Sigmoid colon (tissue), 7 donors: ENCODE measurements at places on chromosomes 5 and 9. TPM values are rescaled to one million over a fixed set of nuclear protein-coding genes. Genes with fewer than 3 reads are reported as not detected.

DNA sequence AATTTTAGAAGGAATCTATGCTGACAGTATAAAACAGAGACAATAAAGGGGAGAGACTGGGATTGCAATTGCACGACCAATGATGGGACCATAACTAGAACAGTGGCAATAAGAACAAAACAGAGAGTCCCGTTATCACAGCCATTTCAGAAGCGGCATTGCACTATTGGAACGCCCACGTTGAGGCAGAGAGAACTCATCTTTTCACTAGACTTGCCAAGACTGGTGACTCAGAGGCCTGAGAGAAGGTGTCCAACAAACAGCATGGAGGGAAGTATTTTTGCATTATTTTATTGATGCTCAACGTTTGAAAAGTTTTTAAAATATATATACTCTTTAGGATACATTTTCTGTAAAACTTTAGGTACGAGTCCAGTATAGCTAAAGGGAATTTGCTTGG lies 737.7 kb downstream of the TLE1 start:
- no peak overlapping the region for H3K27ac ChIP-seq
- peaks cover 14% of the 10 kb centered on the region for H3K4me1 ChIP-seq
- no peaks in the 10 kb centered on the region for H3K27me3 ChIP-seq
- no peaks in the 10 kb centered on the region for H3K36me3 ChIP-seq
- no peak overlapping the region for H3K4me3 ChIP-seq

GRCh38 chr9:75169623-75170022 lies 81.3 kb downstream of the OSTF1 start:
- H3K36me3 ChIP-seq = no peaks in the 10 kb centered on the region
- no peaks in the 10 kb centered on the region for H3K27me3 ChIP-seq
- no peak for DNase-seq
- no peak overlapping the region for H3K4me3 ChIP-seq

DNA sequence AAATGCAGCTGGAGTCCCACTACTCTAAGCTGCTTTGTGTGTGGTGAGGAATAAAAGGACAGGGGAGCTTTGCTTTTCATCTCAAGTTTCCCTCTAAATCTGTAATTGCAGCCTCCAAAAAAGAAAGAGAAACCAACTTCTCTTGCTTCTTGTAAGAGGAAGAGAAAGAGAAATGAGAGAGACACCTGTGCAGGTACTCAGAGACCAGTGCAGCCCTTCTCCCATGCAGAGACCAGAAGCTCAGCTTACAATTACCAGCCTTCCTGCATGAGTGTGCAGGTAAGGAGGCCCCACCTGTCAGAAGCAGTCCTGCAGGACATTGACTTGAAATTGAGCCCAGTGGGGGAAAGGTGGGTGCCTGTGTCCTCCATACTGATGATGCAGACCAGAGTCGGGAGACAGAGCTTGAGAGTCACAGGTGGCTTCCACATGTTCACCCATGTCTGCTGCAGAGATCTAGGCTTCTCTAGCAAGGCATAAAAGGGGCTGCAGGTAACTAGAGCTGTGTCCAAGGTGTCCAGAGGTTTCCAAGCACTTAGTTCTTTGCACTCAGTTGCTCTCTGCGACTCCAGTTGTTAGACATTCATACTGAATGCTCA lies 15.3 kb upstream of the MED10 start:
- no peak for DNase-seq
- H3K4me1 ChIP-seq = no peaks in the 10 kb centered on the region
- no peaks in the 10 kb centered on the region for H3K27me3 ChIP-seq
- no peaks in the 10 kb centered on the region for H3K36me3 ChIP-seq

DNA sequence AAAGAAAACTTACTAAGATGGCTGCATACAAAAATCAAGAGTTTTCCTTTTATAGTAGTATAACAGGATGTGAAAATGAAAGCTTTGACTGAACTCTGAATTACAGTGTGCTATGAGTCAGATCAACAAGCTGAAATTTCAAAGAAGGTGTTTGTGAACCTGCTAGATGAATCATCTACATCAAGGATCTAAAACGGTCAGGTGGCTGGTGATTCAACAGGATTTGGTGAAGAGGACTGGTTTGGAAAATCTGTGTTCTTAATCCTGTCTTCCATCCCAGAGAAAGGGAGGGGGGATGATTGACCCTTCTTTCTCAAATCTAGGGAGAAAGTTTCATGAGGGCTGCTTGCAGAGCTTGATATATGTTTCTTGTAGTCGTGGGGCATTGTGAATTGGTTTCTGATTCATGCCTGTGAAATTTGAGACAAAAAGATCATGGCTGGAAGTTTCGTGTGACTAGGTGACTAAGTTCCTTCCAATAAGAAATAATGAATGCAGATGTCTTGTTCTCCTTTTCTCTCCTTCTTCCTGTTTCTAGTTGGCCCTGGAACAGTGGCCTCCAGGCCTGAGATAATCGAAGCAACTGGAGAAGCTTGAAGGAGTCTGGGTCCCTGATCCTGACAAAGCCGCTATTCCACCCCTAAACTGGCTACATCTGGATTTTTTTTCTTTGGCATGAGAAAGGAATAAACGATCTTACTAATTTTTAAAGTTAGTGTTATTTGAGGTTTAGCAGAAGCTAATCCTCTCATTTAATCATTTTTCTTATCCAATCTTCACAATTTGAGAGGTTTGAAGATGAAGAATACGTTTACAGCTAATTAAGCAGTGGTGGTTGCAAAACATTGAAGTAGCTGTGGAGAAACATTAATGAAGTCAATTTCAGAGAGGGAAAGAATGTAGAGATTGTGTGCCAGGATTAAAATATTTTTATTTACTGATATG lies 67.2 kb downstream of the MRPS30 start:
- no peak for DNase-seq
- H3K27me3 ChIP-seq = no peaks in the 10 kb centered on the region
- no peak overlapping the region for H3K27ac ChIP-seq
- H3K36me3 ChIP-seq = no peaks in the 10 kb centered on the region
- H3K4me1 ChIP-seq = no peaks in the 10 kb centered on the region

DNA sequence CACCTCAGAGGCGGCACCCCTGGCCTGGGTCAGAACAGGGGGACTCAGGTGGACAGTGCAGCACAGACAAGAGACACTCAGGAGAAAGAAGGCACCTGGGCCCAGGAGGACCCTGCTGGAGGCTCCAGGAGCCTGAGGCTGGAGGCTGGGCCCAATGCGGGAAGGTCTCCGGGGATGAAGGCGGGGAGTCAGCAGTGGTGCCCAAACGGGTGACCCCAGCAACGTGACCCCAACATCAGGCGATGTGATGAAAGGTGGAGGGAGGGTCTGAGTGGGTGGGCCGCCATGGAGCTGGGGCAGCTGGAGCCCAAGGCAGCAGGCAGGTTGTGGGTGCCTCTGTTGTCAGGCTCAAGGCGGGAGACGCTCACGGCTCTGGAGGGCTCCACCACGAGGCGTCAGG lies 37.5 kb downstream of the LPCAT1 start:
- peaks cover 62% of the 10 kb centered on the region for H3K36me3 ChIP-seq
- DNase-seq = no peak
- H3K4me1 ChIP-seq = no peaks in the 10 kb centered on the region
- H3K27ac ChIP-seq = no peak overlapping the region
- H3K27me3 ChIP-seq = no peaks in the 10 kb centered on the region

GRCh38 chr5:41747708-41748107 lies 122.5 kb downstream of the OXCT1 start:
- H3K27me3 ChIP-seq = no peaks in the 10 kb centered on the region
- no peak for DNase-seq
- H3K4me1 ChIP-seq = peaks cover 6% of the 10 kb centered on the region
- H3K36me3 ChIP-seq = peaks cover 18% of the 10 kb centered on the region
- H3K27ac ChIP-seq = no peak overlapping the region

GRCh38 chr9:91847581-91848091 lies 102.4 kb downstream of the ROR2 start:
- H3K4me1 ChIP-seq = peaks cover 29% of the 10 kb centered on the region
- H3K27ac ChIP-seq = no peak overlapping the region
- H3K36me3 ChIP-seq = no peaks in the 10 kb centered on the region
- H3K27me3 ChIP-seq = no peaks in the 10 kb centered on the region
- H3K4me3 ChIP-seq = no peak overlapping the region

DNA sequence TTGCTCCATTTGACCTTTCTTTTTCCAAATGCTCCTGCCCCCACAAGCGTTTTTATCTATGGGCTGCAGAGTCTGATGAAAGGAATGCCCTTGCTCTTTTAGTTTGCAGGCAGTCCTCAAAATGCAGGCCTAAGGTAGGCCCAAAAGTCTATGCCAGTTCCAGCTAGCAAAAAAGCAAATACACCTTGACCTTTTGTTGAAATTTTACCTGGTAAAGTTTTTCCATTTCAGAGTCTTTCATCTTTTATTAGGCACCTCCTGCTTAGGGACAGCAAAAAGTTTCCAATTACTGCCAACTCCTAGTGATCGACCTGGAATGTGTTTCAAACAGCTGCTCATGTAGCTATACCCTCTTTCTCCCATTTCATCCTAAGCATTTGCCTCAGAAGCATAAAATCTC lies 2.7 kb upstream of the LEAP2 start:
- no peaks in the 10 kb centered on the region for H3K27me3 ChIP-seq
- H3K4me3 ChIP-seq = no peak overlapping the region
- no peak overlapping the region for H3K27ac ChIP-seq

- H3K4me1 ChIP-seq = no peaks in the 10 kb centered on the region
- DNase-seq = no peak
- no peak overlapping the region for H3K27ac ChIP-seq
- no peaks in the 10 kb centered on the region for H3K36me3 ChIP-seq
These were observed 295.4 kb upstream of the DAB2 start for GRCh38 chr5:39720136-39720535.

- no peaks in the 10 kb centered on the region for H3K4me1 ChIP-seq
- H3K4me3 ChIP-seq = no peak overlapping the region
- no peaks in the 10 kb centered on the region for H3K36me3 ChIP-seq
- DNase-seq = no peak
- H3K27ac ChIP-seq = no peak overlapping the region
- no peaks in the 10 kb centered on the region for H3K27me3 ChIP-seq
These were observed 97.1 kb upstream of the IL12B start for GRCh38 chr5:159427180-159428012.

DNA sequence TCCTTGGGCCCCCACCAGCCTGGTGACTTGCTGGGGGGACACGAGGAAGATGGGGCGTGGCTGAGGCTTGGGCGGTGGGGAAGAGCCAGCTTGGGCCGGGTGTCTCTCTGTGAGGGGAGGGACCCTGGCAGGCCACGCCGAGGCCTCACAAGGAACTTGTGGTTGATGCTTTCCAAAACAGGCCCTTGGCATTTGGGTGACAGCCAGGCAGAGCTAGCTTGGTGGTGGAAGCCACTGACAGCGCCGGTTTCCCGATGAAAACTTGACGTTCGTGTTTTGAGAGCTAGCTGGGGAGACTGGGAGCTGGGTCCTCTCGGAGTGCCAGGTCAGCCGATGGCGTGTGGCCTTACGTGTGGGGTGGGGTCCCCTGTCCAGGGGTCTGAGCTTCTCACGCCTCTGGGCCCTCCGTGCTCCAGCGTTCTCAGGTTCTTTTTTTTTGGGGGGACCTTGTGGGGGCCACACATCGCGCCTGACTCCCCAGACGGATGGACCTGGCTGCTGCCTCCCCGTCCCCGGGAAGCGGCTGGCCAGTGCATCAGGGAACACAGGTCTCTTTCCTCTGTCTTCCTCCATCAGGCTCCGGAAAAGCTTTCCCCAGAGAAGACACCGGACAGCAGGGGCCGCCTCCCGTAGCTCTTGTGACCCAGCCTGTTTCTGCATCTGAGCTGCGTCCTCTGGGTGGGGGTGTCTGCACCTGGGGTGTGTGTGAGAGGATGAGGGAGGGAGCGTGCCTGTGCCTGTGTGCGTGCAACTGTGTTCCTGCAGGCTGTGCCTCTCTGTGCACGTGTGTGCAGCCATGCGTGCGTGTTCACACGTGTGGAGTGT lies 129.3 kb upstream of the LPCAT1 start:
- H3K4me3 ChIP-seq = no peak overlapping the region
- peaks cover 4% of the 10 kb centered on the region for H3K27me3 ChIP-seq
- DNase-seq = no peak
- no peaks in the 10 kb centered on the region for H3K4me1 ChIP-seq
- H3K36me3 ChIP-seq = no peaks in the 10 kb centered on the region
- no peak overlapping the region for H3K27ac ChIP-seq

DNA sequence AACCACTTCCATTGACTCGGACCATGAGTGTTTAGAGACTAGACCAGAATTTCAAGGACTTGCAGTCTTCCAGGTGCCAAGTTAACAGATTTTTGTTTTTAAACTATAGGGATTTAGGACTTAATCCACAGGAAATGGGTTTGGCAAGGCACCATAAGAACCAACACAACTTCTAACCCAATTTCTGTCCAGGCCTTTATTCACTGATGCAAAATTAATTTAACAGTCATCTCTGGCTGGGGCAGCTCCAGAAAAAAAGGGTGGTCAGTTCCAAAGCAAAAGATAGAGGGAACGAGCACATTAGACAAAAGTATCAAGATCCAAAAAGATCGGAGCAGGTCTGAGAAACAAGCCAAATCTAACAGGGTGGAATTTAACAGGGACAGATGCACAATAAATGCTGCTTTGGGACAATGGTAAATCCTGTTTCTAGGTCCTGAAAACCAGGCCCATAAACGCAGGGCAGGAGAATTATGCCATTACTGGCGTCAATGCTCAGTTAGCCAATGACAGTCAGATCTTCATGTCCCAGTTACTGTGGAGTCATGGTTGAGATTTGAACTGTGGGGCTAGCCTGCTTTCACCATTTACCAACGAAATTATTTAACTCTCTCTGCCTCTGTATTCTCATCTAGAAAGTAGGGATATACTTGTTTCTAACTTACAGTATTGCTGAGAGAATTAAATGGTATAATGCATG lies 590.8 kb upstream of the BRINP1 start:
- H3K27me3 ChIP-seq = no peaks in the 10 kb centered on the region
- no peak overlapping the region for H3K27ac ChIP-seq
- H3K4me3 ChIP-seq = no peak overlapping the region
- DNase-seq = no peak
- peaks cover 28% of the 10 kb centered on the region for H3K4me1 ChIP-seq

DNA sequence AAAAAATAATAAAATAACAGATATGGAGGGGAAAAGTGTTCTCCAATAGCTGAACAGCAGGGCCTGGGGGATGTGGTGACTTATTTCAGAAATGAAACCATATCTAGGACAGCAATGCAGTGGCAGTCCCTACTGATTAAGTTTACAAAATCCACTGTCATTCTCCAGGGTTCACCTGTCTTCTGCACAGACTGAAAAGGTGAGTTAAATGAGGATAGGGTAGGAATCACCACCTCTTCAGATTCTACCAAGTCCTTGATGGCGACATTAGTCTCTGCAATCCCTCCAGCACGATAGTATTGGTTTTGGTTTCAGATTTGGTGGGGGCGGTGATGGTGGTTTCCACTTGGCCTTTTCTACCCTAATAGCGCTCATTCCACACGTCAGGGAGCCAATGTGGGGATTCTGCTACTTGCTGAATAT lies 32.3 kb upstream of the NPM1 start:
- H3K4me1 ChIP-seq = no peaks in the 10 kb centered on the region
- no peak overlapping the region for H3K4me3 ChIP-seq

- H3K4me1 ChIP-seq = no peaks in the 10 kb centered on the region
- H3K27me3 ChIP-seq = no peaks in the 10 kb centered on the region
- no peak overlapping the region for H3K4me3 ChIP-seq
- H3K36me3 ChIP-seq = no peaks in the 10 kb centered on the region
- DNase-seq = peak; percentile 34
- no peak overlapping the region for H3K27ac ChIP-seq
These were observed 128.1 kb downstream of the CRB2 start for GRCh38 chr9:123484130-123484529.

GRCh38 chr5:72723581-72723980 lies 92.9 kb upstream of the TNPO1 start:
- H3K27ac ChIP-seq = no peak overlapping the region
- no peak for DNase-seq
- H3K36me3 ChIP-seq = no peaks in the 10 kb centered on the region
- H3K27me3 ChIP-seq = no peaks in the 10 kb centered on the region

The WHRN gene
- 4.6 TPM for total RNA-seq

The CDH12 gene
- not detected for total RNA-seq

The LCP2 gene
- 17.2 TPM for total RNA-seq

The C6 gene
- total RNA-seq = 0.41 TPM

The KIF24 gene
- total RNA-seq = 1.4 TPM

The THG1L gene
- 28.6 TPM for total RNA-seq

The MLANA gene
- total RNA-seq = not detected

The TRPM3 gene
- 1.8 TPM for total RNA-seq

The BTNL8 gene
- 0.71 TPM for total RNA-seq

The TAS2R1 gene
- not detected for total RNA-seq
